ENCODE measurements at places on chromosomes 7 and 10. TPM values are rescaled to one million over a fixed set of nuclear protein-coding genes. Genes with fewer than 3 reads are reported as not detected.

GRCh38 chr7:25720427-25720826 lies 431.6 kb upstream of the NFE2L3 start:
- peak; percentile 12 for DNase-seq

DNA sequence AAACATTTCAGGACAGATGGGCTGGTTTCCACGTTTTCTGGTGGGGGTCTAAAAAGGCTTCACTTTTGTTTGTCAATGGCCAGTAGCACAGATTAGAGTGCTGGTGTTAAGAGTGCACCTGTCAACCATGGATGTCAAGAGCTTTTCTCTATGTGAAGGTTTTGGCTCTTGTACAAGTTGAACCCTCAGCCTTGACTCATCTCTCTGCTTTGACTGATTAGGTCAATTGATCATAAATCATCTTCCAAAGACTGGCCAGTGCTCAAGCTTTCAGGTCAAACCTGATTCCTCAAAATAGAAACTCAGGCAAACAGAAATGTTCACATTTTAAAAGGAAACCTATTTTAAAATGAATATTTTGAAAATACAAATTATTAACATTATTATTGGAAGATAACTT lies 59.6 kb upstream of the SP4 start:
- DNase-seq: no peak

DNA sequence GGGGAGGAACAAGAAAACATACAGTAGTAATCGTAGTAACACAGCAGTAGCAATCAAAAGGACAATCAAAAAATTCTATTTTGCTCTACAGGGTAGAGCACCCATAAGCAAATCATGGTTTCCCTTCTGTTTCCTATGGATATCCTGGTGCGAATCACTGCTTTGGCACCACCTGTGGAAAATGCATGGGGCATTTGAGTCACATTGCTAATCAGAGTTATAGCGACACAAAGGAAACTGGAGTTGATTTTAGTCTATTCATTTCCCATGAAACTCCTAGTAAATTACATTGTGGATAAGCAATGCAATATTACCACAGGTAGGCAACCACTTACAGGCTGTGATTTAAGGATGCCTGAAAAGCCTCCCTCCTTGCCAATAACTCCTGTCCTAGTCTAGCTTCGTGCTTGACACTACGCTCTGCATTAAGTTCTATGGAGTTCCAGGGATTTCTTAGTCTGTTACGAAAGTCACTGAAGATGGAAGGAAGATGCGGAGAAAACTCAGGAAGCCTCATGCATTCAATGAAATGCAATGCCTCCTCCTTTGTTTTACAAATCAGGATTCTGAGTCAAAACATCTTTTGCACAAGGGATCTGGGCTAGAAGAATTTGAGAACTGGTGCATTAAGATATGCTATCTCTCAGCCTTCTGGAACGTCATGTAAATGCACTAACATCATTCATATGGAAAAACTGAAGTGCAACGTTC lies 188.4 kb downstream of the DGKI start:
- DNase-seq: no peak

The UNCX gene
- total RNA-seq: not detected

The NET1 gene
- total RNA-seq: 33.6 TPM

The LGI1 gene
- not detected for total RNA-seq

GRCh38 chr10:15625261-15625660 lies 94.5 kb downstream of the ITGA8 start:
- DNase-seq: no peak

- DNase-seq: no peak
These were observed 7.6 kb upstream of the CALML5 start for GRCh38 chr10:5506751-5507648.
